ENCODE measurements at places on chromosomes 7 and 10.

DNA sequence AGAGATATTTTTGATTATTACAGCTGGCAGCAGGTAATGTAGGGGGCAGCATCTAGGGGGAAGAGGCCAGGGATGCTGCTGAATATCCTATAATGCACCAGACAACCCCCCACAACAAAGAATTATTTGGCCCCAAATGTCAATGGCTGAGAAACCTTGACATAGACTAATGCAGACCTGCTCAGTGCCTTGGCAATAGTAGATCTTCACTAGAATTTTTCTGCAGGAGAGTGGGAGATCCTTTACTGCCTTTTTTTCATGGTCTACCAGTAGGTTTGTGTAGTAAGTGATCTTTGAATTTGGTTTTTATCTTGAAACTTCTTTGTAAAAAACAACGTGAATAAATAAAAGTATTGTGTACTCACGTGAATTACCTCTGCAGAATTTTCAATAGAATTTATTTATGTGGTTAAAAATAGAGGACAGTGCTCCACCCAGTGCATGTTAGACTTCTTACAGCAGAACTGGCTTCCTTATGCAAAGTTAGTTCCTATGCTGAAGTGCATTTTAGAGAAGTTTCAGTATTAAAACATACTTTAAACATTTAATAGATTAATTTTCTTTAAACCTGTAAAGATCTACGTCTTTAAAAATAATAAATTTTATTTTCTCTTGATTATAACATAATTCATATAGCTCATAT is 199.6 kb upstream of the HDAC9 start:
- no peak for DNase-seq

GRCh38 chr7:66075590-66076461 is at the start of gene ASL:
ASL (plus strand) TSS chr7:66075819; CDS start chr7:66076082, 263 bp downstream.
- peak; percentile 81 for DNase-seq

DNA sequence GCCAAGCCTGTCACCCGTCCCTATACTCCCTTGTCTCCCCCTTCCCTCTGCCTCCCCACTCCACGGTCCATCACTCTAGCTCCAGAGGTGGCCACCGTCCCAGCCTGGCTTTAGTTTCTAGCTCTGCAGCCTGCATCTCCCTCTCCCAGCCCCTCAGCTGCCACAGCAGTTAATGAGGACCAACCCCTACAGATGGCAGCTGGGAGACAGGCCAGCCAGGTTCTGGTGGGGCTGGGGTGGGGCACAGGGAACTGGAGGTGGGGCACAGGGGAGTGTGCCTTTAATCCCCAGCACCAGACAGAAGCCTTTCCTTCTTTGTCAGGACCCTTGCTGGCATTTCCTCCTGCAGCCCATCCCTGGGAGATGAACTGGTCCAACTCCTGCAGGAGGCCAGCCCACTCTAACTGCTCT is 21.1 kb downstream of the UNC5B start:
- no peak for DNase-seq

DNA sequence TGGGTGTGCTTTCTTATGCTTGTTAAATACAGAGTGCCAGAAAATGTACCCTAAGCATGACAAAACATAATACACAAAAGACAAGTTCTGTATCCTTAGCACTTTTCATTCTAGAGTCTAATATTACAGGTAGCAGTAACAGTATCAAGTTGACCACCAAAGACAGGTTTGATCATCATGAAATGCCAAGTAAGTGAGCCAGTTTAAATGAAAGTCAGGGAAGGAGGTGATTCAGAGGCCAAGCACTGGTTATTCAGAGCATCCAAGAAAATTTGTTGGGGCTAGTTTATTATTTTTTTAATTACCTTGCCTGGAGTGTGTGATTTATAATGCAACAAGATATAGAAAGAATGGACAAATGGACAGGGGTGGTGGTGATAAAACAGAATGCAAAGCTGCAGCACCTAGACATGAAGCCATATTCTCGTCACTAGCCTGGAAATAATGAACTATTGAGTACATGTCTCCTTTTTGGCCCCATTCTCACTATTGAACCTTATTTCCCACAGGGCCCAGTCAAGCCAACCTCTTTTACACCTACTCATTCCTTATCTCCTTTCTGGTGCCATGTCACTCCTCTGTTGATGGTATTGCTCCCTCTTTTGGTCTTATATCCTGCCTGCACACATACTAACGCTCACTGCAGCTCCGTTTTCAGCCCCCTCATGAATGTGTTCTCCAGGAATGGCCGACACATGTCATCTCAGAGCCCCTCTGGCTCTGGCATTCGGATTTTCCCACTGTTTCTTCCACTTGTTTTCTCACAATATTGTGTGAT is 78.6 kb upstream of the GLCCI1 start:
- no peak for DNase-seq

DNA sequence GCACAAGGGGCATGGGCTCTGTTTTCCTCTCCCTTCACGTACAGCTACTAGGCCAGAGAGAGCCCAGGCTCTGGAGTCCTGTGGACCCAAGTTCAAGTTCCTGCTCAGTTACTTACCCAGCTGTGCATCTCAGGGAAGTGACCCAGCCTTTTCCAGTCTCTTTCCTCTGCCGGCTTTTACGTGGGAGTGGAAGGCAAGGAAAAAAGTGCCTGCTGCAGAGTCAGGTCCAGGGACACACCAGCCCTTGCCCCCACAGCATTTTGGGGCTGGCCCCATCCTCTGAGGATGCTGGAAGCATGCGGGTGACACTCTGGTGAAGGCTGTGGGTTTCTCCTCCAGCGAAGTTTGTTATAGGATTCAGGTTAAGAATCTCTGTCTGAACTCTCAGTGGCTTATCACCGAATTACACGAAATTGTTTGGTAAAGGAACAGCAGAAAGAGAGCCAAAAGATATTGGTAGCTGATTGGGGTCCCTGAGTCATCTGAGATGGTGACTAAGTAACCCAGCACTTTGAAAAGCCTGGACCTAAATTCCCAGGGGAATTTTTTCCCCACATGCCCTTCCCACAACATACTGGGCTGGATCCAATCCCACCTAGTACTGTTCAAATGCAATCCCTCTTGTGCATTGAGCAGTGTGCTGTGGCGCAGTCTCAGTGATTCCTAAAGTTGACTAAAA is 424.3 kb downstream of the RPS24 start:
- DNase-seq: no peak

GRCh38 chr7:139182363-139182762 is 48.7 kb upstream of the UBN2 start:
- DNase-seq: no peak

DNA sequence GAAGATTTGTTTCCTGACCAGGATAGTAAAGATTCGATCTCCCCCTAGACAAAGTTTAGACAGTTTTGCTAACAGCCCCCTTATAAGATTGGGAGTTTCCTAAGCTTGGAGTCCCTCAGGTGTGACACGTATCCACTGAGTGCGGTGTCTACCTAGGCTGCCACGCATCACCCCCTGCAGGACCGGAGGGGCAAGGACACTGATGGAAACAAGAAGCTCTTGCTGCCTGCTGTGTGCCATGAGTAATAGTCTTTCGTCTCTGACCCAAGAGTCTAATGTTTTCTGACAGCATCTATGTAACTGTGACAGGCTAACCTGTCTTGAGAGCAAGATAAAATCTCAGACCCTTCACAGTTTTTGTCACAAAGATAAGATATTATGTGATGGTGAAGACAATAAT is 173.5 kb downstream of the SEMA3E start:
- DNase-seq: no peak

DNA sequence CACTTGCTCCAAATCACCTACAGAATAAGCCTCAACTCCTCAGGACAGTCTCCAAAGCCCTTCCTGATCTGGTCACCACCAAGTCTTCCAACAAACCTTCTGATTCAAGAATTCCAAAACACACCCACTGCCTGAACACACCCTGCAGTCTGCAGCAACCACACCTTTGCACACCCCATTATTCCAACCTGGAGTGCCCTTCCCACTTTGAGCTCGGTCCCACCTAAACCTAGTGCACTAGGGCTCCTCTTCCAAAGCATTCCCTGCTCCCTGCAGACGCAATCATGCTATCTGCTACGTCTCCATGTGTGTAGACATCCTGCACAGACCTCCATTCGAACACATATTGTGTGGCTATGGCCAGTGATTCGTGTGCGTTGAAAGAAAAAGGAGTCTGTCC is 289.3 kb downstream of the GRID1 start:
- no peak for DNase-seq

GRCh38 chr7:39304178-39304577 is 262.0 kb upstream of the YAE1 start:
- DNase-seq: no peak

- DNase-seq: no peak
Observed at GRCh38 chr10:113247050-113247449, 297.0 kb downstream of the TCF7L2 start.

DNA sequence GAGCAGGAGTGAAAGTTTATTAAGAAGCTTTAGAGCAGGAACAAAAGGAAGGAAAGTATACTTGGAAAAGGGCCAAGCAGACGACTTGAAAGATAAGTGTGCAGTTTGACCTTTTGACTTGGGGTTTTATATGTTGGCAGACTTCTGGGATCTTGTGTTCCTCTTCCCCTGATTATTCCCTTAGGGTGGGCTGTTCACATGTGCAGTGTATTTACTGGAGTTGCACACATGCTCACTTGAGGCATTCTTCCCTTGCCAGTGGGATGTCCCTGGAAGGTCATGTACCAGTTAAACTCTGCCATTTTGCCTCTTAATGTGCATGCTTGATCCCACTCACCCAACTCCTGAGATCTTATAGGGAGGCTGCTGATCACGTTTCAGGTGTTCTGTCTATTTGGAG is 23.4 kb upstream of the ARHGAP12 start:
- DNase-seq: no peak

DNA sequence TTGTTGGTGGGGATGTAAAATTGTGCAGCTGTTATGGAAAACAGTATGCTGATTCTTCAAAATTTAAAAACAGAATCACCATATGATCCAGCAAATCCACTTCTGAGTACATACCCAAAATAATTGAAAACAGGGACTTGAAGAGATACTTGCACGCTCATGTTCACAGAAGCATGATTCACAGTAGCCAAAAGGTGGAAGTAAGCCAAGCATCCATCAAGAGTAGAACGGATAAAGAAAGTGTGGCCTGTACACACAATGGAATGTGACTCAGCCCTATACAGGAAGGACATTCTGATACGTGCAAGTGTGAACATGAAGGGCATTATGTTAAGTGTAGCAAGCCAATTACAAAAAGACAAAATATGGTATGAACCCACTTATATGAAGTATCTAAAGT is 696.7 kb upstream of the CELF2 start:
- no peak for DNase-seq

GRCh38 chr7:90472805-90473540 is 3.5 kb downstream of the PTTG1IP2 start:
- DNase-seq: no peak

GRCh38 chr10:27745732-27746396 is at the start of gene MKX:
MKX (minus strand) TSS chr10:27745819; CDS start chr10:27743415, 2,404 bp downstream.
- no peak for DNase-seq

DNA sequence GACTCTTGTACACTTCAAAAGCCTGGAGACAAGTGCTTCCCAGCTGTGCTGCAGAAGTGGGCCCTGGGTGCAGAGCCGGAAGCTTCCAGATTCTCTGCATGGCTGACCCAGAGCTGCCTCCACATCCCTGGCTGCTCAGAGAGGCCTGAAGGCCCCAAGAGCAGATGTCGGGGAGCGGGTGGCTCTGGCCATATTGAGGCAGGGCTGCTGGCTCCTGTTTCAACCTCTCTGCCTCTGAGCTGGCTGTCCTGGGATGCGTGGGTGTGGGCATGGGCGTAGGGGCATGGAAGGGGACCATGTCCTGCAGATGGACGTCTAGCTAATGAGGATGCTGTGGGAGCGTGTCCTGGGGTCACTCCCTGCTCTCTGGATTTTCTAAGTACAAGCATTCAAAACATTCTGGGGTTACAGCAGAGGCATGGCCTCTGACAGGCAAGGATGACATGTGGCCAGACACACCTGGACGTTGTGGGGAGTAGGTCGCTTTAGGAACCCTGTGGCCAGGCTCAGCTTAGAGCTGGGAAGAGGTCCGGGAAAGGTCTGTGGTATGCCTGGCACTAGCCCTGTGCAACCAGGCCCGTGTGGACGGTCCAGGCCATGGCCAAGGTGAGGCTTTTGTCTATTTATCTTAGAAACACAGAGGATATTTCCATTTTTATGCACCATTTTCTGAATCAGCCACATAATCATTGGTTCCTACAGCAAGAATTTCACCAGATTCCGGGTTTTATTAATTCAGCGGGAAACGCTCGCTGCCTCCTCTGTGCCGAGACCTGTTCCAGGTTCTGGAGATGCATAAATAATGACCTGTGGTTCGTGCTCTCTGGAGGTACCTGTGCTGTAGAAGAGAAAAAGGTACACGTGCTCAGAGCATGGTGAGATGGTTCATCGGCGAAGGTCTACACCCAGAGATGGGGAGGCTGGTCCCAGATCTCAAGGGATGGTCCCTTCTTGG is 361.1 kb downstream of the GLRX3 start:
- DNase-seq: no peak

DNA sequence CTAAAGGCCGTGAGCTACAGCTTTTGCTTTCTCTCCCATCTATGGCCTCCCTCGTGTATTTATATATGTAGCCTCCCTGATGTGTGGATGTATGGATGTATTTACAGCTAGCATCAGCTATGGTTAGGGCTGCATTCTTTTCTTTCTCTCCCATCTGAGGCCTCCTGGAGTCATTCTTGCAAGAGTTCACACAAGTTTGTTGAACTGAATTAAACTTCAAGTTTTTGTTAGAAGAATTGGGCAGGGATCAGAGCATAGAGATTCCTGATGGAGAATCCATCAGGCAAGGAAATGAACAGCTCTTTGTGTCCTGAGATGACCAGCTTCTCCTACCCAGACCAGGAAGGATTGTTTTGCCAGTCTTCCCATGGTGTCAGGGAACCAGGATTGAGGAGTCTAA is 60.3 kb downstream of the AHCYL2 start:
- no peak for DNase-seq

DNA sequence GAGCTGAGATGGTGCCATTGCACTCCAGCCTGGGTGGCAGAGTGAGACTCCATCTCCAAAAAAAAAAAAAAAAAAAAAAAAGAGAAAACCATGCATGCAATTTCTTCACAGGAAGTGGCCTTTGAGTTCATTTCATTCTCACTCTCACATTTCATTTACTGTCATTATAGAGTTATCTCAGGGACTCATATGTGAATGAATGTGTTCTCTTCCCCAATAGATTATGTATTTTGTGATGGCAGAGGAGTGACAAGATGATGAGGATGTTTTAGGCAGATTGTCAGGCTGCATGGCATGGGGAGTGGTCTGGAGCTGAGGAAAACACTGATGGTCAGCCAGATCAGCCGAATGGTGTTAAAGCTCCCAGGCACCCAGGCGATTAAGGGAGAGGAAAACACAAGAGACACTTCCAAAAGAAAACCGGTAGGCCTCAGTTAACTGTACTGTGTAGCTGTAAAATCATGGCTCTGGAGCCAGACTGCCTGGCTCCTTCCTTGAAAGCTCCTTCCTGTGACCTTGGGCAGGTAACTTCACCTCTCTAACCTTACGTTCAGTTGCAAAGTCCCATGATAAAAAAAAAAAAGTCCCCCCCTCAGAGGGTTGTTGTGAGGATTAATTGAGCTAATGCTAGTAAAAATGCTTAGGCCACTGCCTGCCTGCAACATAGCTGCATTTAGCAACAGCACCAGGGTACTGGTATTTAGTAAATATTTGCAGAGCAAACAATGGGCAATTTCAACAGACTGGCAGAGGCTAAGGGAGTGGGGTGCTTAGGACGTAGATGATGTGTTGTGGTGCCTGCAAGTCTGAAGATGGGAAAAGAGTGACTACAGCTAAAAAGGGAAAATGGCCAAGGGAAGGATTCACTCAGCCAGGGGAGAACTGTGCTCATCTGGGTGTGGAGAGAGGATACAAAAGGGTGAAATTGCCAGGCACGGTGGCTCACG is 6.9 kb downstream of the FRAT2 start:
- DNase-seq: no peak
